CD4-positive, alpha-beta T cell treated with Interferon gamma for 1 hour (primary cell): ENCODE measurements at places on chromosomes 4 and X.

DNA sequence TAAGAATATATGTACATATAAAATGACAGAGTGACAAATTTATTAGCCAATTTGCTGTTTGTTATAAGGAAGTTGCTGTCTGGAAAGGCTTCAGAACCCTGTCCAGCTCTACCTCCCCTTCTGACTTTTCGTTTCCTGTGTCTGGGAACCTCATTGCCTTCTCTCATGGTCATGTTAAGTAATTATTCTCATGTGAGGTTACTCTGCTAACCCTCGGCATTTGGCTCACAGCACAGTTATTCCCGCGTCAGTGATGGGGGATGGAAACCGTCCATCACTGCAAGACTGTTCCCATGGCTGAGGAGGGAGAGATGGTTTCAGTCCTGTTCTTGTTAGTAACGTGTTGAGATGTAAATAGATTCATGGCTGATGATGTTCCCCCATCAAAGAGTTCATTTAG lies 11.9 kb downstream of the EDNRA start:
- no peak for DNase-seq

- DNase-seq: no peak
Observed at GRCh38 chr4:3013839-3014350, 50.5 kb downstream of the GRK4 start.

GRCh38 chrX:16160729-16161128 lies 6.6 kb upstream of the MAGEB17 start:
- DNase-seq: no peak

DNA sequence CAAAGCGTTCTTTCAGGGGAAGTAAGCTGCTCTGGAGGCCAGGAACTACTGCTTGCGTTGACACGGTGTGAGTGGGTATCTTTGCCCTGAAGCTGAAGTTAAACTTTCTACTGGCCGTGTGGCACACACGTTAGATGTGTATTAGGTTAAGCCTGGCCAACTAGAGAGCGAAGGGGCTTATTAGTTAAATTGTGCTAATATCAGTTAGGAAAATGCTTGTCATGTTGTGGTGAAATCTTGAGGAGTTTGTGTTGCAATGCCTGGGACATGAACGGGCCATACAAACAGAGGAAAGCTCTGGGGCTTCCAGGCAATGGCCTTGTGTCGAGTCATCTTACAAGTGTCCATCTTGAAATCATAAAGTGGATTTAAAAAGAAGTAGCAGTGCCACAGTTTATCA lies 62.6 kb downstream of the NSUN7 start:
- peak; percentile 48 for DNase-seq

DNA sequence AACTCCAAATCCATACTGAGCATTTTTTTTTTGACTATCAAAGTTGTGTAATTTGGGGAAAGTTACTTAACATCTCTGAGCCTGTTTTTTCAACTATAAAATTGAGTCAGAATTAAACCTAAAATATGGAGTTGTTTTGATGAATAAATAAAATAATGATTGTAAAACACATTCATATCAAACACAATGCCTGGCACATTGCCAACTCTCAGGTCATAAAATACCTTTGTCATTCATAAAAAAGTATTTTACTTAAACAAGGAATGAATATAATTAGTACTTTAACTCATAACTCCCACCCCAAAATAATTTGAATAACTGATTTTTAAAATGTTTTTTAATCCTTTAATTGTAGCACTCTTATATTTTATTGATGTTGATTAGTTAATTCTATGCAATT lies 3.8 kb upstream of the GPR174 start:
- DNase-seq: no peak

- no peak for DNase-seq
Observed at GRCh38 chr4:104163820-104164219, 330.9 kb downstream of the CXXC4 start.

- DNase-seq: no peak
Observed at GRCh38 chr4:77927991-77928925, 65.6 kb downstream of the MRPL1 start.

DNA sequence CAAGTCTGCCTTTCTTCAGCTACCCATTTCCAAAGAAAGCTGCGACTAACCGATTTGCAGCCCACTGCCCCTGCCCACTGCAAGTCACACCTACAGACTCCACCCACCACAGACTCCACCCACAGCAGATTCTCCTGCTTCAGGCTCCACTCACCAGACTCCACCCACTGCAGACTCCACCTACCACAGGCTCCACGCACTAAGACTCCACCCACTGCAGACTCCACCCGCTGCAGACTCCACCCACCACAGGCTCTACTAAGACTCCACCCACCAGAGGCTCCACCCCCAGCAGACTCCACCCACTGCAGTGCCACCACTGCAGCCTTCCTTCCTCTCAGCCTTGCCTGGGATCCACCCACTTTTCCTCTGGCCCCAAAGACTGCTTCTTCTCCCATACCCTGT lies 41.3 kb downstream of the ABLIM2 start:
- DNase-seq: peak; percentile 30

- no peak for DNase-seq
Observed at GRCh38 chr4:92381616-92382015, 77.8 kb downstream of the GRID2 start.

GRCh38 chrX:134520860-134521390 lies 61.0 kb downstream of the HPRT1 start:
- no peak for DNase-seq

GRCh38 chr4:82467471-82467870 lies 37.1 kb downstream of the ENOPH1 start:
- DNase-seq: no peak

DNA sequence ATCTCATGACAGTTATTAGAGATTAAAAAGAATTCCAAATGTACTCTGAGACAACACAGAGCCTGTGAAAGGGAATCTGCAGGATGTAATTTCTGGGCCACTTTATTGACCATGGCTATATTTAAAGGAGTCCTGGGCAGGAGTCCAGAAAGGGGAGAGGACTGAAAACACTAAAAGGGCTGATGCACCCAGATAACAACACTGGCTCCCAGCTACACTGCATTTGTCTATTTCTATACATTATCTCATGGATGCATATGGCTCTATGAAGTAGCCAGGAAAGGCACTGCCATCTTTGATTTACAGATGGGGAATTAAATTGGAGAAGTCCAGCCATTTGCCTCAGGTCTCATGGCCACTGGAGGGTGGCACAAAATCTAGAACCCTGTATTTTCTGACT lies 56.0 kb downstream of the MED28 start:
- DNase-seq: no peak

- no peak for DNase-seq
Observed at GRCh38 chr4:80540785-80541469, 205.4 kb downstream of the CFAP299 start.

DNA sequence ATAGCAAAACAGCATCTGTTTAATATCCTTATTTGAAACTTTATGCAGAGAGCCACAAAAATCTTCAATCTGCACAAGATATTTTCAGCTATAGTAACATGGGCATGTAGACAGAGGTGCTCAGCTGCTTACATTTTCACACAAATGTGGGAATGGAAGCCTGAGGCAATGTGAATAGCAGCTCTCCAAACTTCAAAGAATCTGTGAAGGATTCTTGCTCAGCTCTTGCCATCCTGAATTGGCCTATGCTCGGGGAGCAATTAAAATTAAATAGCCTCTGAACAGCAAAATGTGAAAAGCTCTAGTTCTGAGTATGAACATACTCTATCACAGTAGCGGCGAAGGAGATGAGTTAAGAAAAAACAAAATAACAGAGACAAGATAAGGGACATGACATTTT lies 1523.8 kb downstream of the PCDH7 start:
- DNase-seq: no peak

- DNase-seq: no peak
Observed at GRCh38 chrX:108310506-108310905, 127.7 kb downstream of the COL4A6 start.

DNA sequence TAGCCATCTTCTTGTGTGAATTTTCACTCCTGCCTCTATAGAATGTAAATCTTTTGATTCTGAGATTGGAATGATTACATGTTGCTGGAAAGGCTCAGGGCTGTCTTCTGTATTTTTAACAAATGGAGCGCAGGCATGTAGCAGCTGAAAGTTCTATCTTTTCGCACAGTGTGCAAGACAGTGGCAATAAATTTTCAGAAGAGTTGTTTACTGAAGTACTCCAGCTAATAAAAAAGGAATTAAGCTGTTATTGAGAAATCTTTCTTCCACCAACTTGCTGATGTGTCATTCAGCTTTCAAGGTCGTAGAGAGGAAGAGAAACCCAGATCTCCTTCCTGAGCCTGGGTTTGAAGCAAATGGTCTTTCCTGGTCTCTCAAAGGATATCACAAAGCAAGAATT lies 122.0 kb upstream of the PUDP start:
- DNase-seq: no peak

DNA sequence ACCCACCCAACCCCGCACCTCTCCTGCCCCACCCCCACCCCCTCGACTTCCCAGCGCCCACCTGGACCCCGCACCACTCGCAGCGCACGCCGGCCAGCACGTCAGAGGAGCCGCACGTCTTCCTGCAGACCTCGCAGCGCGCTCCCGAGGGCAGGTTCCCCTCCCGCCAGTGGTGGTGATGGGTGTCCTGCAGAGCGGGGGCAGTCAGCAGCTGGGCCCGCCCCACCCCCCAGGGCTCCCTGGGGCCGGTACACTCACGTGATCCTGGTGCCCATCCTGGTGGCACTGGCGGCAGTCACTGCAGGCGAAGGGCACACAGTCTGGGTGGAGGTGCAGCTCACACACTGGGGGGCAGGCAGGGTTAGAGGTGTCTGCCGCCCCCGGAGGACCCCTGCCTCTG lies 5.1 kb downstream of the DGKQ start:
- no peak for DNase-seq
